HS-27A (cell line): ENCODE measurements at places on chromosomes 5 and 9.

- DNase-seq, result no peak
Measured at GRCh38 chr5:109566361-109566760, 123.4 kb upstream of the MAN2A1 start.

GRCh38 chr9:20940447-20941173, 90.8 kb downstream of the HACD4 start:
- no peak for DNase-seq

DNA sequence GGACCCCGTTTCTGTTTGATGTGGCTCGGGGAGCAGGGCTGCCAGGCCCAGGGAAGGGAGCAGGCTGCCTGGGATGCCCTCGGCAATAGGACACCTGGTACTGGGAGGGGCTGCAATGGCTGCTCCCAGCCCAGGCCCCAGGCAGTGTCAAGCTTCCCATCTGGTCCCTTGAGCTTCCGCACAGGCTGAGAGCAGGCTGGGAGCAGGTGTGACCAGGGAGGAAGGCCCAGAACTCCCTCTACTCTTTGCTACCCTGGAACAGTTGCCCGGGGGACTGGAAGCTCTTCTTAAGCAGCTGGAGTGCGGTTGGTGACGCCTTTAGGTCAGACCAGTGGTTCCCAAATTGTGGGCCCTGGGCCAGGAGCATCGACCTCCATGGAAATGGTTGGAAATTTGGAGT, 186.9 kb downstream of the GADD45G start:
- no peak for DNase-seq

- no peak for DNase-seq
Measured at GRCh38 chr9:133584559-133585476, 24.4 kb downstream of the FAM163B start.

DNA sequence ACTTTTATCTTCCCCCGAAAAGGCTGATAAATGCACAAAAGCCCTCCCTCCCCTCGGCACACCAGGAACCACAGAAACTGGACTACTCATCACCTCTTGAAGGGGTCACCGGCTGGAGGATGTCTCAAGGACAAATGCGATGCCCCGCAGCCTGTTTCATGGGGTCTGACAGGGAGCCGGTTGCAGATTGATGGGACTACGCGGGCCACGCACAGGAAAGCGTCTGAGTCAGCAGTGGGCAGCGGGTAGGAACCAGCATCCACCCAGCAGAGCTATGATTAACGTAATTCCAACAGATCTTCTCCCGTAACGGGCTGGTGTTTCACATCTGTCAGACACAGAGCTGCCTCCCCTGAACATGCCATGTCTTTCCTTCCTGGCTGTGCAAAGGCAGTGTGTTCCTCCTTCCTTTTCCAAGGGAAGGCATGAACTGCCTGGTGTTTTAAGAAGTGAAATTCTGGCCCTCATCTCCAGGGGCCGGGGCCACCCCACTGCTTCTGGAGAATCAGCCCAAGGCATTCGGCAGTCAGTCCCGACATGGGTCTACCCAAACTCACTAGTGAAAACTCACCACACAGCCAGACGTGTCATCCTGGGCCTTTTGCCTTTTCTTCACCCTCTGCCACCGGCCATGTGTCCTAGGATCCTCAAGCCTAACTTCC, 144.4 kb upstream of the PHYKPL start:
- DNase-seq, result no peak

- DNase-seq, result no peak
Measured at GRCh38 chr9:13118313-13118712, 161.2 kb downstream of the MPDZ start.

DNA sequence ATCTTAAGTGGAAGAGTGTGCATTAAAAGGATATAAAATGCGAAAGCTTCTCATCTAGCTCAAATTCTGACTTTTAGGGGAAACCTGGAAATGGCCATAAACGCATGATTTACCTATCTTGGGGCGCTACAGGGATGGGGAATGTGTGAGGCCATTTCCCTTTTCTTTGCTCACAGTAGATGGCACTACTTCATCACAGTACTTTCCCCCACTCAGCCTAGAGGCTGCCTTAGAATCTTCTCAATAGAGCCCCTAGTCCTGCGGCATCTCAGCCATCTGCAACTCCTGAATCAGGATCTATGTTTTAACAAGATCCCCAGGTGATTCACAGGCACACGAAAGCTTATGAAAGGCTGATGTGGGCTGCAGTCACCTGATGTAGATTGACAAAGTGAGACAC, 110.8 kb downstream of the LHFPL2 start:
- DNase-seq, result no peak

GRCh38 chr9:110755179-110755578, 86.6 kb downstream of the MUSK start:
- no peak for DNase-seq
